Kidney tubule cell (primary cell): ENCODE measurements at places on chromosomes 1 and 21.

- no peak for DNase-seq
Observed at GRCh38 chr1:43171312-43171875, 696 bp downstream of the EBNA1BP2 start.

- peak; percentile 8 for DNase-seq
Observed at GRCh38 chr1:98384461-98385141, 276.9 kb upstream of the SNX7 start.

GRCh38 chr1:15028102-15028501 is 125.4 kb upstream of the TMEM51 start:
- peak; percentile 99 for DNase-seq

GRCh38 chr1:208369045-208369444 is 124.9 kb upstream of the PLXNA2 start:
- no peak for DNase-seq

- DNase-seq = peak; percentile 70
Observed at GRCh38 chr1:18907021-18907916, 4.9 kb upstream of the ALDH4A1 start.

- no peak for DNase-seq
Observed at GRCh38 chr21:44897326-44898010, 23.2 kb downstream of the ITGB2 start.
